ENCODE measurements at places on chromosomes 11 and 22.

DNA sequence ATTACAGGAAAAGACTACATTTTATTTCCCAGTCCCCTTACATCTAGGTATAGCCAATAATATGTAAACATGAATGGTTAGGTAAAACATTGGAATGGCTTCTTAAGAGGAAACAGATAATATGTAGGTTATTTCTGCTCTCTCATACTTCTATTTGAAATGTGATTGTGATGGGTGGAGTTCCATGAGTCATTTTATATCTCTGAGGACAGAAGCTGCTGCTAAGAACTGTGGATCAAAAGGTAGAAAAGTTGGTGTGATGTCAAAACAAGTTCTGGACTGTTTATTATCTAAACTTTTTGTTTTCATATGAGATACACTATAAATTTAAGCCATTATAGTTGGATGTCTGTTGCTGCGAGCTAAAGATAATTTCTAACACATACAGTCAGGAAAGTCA is 799.4 kb upstream of the TENM4 start:
- DNase-seq = no peak

GRCh38 chr22:19709063-19709769 is 5.1 kb upstream of the SEPTIN5 start:
- no peak for DNase-seq

GRCh38 chr11:42837994-42838393 is 473.8 kb upstream of the API5 start:
- DNase-seq = no peak

- no peak for DNase-seq
Measured at GRCh38 chr22:50699756-50700386, 27.2 kb downstream of the SHANK3 start.

GRCh38 chr11:48008951-48009270 is 28.6 kb downstream of the PTPRJ start:
- no peak for DNase-seq

DNA sequence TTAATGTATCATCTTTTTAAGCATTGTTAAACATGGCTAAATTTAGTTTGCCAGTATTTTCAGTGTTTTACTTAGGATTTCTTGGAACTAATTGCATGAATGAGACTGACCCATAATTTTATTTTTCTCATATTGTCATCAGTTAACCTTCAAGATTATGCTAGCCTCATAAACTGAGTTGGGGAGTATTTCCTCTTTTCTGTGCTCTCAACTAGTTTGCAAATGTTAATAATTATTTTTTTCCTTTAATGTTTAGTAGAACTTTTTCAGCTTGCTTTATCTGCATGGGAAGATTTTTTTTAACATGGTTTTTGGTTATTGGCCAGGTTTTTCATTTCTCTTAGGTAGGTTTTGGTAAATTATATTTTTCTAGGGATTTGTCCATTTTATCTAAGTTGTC is 235.4 kb upstream of the SESN3 start:
- no peak for DNase-seq

GRCh38 chr11:70468256-70469195 is 70.2 kb downstream of the CTTN start:
- no peak for DNase-seq

- no peak for DNase-seq
Measured at GRCh38 chr11:94956963-94957362, 16.4 kb downstream of the CWC15 start.

- DNase-seq = no peak
Measured at GRCh38 chr11:26764315-26764714, 42.5 kb upstream of the SLC5A12 start.

- no peak for DNase-seq
Measured at GRCh38 chr22:42596863-42597530, 17.7 kb downstream of the POLDIP3 start.

GRCh38 chr11:2533587-2534133 is 88.9 kb downstream of the KCNQ1 start:
- peak; percentile 42 for DNase-seq

DNA sequence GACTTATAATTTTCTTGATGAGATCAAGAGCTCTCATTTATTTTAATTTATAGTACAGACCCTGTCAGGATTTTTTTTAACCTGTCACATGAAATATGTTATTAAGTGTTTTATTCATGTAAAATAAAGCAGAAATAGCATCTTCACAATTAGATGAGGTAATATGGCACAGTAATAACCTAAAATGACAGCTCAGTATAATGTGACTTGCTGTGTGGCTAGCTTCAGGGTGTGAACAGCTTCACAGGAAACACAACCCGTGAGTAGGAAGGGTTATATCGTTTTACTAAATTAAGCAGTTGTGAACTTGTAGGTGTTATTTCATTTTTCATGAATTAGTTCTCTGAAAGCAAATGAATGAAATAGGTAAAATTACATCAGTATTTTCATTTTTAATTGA is 366.9 kb upstream of the CHORDC1 start:
- DNase-seq = no peak

DNA sequence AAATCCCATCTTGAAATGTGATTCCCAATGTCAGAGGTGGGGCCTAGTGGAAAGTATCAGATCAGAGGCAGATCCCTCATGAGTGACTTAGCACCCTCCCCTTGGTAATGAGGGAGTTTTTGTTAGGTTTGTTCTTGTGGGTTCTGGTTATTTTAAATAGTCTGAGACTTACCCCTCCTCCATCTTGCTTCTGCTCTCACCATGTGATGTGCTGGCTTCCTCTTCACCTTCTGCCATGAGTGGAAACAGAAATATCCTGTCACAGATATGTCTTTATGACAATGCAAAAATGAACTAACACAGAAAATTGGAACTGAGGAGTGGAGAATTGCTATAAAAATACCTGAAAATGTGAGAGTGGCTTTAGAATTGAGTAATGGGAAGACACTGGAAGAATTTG is 33.1 kb downstream of the TMEM225 start:
- DNase-seq = no peak

DNA sequence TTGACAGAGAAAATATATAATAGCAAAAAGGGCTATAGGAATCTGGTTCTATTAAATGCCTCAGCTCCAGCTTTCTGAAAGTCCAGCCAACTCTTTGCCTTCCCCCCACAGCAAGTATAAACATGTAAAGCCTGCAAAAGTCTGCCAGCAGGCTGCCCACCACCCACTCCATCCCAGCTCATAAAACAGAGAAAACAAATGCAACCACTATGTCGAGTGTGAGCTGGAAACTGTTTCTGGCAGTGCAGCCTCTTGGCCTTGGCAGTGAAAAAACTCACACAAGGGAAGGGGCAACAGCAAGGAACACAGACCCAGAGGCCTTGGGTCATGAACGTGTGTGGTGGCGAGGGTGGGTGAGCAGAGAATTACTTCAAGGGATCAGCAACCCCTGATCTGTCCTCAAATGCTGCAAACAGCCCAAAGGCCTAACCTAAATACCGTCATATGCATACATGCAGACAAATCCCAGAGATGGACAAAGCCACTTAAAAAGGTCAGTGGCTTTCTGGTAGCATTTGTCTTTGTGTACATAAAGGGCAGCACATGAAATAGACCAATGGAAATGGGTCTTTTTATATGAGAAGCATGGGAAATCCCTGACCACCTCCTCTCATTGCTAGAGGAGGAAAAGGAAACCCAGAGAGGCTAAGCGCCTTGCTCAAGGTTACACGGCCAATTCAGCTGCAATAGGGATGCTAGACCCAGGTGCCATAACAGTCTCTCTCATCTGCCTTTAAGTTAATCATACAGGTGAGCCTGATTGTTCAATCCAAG is 74.8 kb downstream of the NAT10 start:
- no peak for DNase-seq

- no peak for DNase-seq
Measured at GRCh38 chr11:128424271-128424711, 163.1 kb downstream of the ETS1 start.

DNA sequence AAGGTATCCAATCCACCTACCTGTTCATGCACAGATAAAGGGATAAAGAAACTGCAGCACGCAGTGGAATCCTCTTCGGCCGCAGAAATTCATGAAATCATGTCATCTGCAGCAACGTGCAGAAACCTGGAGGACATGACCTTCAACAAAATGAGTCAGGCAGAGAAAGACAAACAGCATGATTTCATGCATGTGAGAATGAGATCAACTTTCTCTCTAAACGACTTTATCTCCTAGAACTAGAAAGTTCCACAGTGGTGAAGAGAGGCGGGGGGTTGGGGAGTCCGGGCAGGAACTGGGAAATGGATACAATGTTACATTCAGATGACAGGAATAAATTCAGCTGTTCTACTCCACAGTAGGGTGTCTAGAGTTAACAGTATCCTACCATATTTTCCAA is 9.9 kb downstream of the RGL4 start:
- no peak for DNase-seq

DNA sequence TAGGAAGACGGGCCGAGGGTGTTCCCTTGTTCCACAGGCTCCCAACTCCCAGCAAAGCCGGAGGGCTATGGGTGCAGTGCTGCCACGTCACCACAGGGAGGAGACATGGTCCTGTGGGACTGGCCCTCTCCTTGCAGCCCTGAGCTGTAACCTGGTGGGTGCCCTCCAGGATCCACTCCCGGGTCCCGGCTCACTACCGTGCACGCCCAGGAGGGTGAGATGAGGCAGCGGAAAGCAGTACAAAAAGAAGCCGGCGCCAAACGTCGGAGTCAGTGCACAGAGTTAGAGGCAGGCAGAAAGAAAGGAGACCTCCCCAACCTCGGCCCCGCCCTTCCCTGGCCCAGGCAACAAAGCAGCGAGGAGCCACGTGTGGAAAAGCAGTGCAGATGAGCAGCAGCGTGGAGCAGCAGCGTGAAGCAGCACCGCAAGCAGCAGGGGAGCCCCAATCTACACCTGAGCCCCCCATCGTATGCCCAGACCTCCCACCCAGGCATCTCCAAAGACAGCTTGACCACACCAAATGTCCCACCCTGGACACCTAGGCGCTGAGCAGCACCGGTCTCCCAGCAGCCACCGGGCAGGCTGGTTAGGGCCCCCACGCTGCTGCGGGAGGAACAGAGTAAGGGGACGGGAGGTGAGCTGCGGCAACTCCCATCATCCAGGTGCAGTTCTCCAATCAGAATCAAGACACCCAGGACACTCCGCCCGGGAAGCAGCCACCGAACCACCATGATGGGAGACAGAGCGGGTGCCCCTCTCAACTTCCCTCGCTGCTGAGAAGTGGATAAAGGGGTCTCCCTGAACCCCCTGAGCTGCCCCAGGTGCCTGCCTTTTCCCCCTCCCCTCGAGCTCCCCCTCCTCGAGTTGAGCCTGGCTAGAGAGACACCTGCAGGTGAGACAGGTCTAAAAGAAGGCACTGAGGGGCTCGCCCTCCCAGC is 28.8 kb downstream of the IGSF9B start:
- peak; percentile 11 for DNase-seq

DNA sequence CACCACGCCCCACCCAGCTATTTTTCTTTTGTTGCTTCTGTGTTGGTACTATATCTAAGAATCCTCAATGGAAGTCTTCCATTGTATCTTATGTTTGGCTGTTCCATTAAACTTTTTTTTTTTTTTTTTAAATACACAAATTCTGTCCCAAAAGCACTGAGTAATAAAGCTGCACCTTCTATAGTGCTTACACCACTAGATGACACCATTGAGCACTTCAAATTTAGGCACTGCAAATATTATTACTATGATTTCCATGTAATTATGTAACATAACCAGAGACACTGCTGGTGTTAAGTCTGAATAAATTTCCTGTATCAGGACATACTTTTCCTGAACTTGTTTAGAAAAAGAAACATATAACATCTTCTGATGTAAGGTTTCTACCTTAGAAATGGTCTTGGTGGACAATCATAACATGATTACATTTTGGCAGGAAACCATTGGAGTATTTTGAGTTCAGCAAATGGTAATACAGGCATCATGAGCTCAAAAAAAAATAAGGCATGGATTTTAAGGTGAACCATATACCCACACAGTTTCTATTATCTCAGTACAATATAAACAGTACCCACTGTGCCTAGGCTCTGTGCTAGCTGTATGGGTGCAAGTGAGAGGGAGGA is 110.5 kb downstream of the ATG16L2 start:
- peak; percentile 18 for DNase-seq

DNA sequence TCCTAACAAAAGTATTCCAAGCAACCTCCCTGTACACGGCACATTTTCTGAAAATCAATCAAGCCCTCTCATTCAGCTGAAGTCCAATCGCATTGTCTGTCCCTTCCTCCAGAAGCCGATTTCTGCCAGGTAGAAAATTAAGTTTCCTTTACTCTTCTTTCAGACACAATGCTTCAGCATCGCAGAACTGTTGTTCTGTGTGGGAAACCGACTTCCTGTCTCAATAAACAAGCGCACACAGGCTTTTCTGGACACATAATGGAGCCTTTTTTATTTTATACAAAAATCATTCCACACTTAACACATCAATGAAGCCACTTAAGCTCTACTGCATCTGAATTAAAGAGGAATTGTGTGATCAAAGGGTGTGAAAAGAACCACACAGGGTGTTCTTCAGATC is 75.6 kb downstream of the BLID start:
- no peak for DNase-seq

DNA sequence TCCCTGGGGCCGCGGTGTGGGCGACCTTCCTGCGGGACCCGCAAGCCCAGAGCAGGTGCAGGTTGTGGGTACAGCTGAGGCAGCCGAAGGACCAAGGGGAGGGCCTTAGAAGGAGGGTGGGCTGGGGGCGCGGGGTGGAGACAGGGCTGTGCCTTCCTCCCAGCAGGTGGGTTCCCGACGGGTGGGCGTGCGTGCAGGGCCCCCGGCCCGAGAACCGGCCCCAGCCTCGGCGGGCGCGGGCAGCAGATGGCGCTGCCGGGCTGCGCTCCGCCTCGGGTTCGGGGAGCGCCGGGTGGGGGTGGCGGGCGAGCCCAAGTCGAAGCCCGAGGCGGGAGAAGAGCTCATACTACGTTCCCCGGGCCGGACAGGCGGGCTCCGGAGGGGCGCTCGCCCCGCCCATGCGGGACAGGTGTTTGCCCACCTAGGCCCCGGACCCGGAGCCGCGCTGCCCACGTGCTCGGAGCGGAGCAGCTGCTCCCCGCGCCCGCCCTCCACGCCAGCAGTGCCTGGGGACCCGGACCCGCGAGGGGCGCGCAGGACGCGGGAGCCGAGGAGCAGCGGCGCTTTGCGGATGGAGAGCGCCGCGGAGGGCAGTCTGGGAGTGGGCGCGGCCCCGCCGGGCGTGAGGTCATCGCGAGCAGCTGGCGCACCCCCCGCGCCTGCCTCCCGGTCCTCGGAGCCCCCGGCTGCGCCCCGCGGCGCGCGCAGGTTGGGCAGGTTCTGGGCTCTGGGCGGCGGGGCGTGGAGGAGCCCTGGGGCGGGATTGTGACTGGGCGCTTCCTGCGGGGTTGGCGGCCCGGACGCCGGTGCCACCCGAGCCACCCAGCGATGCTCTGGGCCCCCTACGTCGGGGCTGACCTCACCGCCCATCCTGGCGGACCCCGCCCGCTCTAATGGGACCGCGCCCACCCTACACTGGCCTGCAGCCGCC is 25.3 kb downstream of the DUSP8 start:
- DNase-seq = peak; percentile 33

- no peak for DNase-seq
Measured at GRCh38 chr11:9351321-9351881, 33.1 kb upstream of the IPO7 start.
